ENCODE measurements at places on chromosomes 6 and 20. TPM values are rescaled to one million over a fixed set of nuclear protein-coding genes. Genes with fewer than 3 reads are reported as not detected.

SCUBE3 gene
- 2.0 TPM for polyA plus RNA-seq

FILIP1 gene
- polyA plus RNA-seq: 0.03 TPM

TSPO2 gene
- not detected for polyA plus RNA-seq

DNA sequence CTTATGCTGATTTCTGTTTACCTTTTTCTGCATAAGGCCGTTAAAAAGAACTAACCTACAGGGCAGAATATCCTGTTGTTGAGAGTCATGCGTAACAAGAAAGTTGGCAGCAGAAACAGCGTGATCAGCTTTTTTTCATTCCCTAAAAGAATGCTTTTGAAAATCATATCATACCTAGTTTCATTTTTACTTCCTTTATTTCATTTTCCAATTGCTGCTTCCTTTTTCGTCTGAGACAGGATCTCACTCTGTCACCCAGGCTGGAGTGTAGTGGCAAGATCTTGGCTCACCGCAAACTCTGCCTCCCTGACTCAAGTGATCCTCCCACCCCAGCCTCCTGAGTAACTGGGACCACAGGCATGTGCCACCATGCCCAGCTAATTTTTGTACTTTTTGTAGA lies 4.1 kb downstream of the CALHM6 start:
- DNase-seq: no peak

DNA sequence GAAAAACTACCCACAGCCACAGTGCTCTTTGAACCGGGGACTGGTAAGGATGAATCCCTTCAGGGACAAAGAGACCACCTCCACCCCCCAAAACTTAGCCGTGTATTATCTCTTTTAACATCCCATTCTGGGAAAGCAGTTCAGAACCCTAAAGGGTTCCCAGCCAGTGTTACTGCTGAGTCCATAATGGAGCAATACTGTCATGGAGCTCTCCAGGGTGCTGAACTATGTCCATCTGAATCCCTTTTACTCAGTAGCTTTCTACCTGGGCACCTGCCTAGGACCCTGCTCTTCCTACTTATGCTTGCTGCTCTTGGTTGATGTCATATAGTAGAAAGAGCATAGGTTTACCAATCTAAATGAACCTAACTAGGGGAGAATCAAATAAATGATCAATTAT lies 22.3 kb upstream of the SAYSD1 start:
- no peak for DNase-seq

- no peak for DNase-seq
Observed at GRCh38 chr6:6901205-6901719, 206.5 kb upstream of the RREB1 start.

GRCh38 chr6:87315071-87315470 lies 7.3 kb upstream of the SMIM8 start:
- DNase-seq: no peak

- DNase-seq: no peak
Observed at GRCh38 chr6:148943451-148943850, 196.6 kb downstream of the UST start.

- DNase-seq: no peak
Observed at GRCh38 chr20:52572687-52573086, 381.1 kb upstream of the ZFP64 start.
